ENCODE measurements at places on chromosomes 2 and 18.

DNA sequence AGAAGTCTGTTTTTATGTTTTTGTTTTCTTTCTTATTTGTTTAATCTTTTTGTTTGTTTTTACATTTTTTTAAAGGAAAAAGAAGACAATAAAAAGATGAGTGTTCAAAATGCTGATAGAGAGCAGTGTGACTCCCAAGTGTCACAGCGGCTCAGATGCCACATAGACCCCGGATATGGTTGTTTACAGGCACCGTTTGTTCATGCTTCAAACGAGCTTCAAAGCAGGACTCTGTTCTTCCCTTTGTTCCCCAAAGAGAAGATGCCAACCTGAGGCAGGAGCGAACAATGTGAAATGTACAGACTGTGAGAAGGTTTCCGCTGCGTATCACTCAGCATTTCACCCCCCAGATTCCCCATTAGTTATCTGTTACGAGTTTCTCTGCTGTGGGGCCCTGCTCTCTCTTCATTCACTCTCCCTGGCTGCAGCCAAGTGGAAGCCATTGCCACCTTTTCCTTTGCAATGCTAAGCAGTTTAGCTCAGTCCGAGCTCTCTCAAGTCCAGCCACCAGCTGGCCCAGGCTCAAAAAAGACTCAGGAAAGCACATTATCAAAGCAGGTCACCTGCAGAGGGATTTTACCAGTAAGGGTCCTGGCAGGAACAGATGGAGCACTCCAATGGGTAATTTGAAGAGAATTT, 36.4 kb upstream of the PHLPP1 start:
- no peak for DNase-seq

GRCh38 chr2:168589236-168590211, 133.5 kb downstream of the CERS6 start:
- DNase-seq: no peak

DNA sequence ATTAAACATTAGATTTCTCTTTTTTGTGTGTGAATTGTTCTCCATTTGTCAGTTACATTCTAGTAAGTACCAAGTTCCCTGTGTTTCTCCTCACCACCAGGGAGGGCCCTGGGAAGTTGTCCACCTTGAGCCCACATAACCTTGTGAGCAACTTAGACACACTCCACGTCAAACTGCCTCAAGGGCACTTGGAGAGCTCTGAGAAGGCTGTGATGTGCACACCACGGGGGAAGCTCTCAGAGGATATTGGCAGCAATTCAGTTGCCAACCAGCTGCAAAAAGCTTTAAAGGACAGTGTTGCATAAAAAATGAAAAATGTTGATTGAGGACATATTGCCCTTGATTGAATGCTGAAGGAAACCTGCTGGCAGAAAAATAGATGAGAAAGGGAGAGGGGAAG, 743.6 kb downstream of the RNF144A start:
- no peak for DNase-seq

DNA sequence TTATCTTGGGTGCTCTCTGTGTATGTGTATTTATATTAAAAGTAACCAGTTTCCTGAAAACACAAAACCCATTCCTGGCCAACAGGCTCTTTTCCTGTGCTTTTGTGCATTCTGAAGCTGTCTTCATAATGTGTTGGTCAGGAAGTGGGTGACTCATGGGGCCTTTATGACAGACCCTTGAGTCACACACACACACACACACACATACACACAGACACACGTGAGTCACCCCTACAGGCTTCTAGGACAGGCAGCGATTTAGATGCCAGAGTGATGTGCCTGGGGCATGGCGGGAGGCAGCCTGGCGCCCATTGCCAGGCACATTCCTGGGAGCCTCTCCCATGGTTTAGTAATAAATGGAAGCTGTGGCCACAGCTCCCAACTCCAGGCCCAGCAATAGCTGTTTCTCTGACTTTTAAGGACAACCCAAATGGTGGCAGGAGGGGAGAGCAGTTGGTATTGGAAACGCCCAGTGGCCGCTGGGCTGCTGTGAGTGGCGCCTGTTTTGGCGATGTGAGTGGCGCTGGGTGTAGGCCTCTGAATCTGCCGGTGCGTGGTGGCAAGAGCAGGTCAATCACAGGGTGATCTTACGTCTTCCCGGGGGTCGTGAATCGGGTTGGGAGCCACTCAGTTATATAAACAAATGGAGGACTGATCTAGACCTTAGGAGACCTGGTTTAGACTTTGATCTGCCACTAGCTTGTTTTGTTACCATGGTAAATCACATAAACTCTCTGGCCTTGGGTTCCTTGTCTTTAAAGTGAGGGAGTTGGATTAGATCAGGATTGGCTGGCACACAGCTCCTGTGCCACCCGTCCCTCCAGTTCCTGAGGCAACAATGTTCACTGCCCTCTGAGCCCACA, 150.7 kb upstream of the DLX2 start:
- DNase-seq: peak; percentile 97

DNA sequence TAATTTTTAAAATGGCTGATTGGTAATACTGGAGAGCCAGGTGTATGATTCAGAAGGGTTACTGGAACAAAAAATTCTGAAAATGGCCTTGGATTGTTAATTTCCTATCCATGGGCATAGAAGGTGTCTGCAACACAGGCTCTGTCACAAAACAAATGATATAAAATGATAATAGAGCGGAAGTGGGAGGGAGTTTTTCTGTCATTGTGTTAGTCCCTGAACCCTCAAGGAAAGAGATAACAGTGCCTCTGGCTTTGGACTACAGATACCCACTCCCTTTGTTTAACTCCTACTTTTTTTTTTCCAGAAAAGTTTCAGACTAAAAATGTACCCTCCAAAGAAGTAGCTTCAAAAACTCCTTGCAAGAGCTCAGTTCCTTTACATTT, 28.0 kb upstream of the YES1 start:
- DNase-seq: no peak

DNA sequence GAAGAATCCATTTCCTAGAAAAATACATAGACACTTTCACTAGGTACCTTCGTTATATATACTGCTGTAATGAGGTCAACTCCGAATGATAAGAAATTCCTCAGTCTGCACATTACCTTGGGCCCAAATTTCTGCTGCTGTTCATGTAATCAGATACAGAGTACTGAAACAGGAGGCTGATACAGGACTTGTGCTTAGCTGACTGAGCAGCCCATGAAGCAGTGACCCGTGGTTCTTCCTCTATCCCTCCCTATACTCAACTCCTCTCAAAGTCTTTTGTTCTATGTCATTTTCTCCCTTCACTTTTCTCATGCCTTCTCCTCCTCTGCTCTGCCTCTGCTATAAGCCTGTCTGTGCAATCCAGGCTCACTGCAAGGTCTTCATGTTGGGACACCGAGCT, 57.5 kb upstream of the ST8SIA5 start:
- no peak for DNase-seq

DNA sequence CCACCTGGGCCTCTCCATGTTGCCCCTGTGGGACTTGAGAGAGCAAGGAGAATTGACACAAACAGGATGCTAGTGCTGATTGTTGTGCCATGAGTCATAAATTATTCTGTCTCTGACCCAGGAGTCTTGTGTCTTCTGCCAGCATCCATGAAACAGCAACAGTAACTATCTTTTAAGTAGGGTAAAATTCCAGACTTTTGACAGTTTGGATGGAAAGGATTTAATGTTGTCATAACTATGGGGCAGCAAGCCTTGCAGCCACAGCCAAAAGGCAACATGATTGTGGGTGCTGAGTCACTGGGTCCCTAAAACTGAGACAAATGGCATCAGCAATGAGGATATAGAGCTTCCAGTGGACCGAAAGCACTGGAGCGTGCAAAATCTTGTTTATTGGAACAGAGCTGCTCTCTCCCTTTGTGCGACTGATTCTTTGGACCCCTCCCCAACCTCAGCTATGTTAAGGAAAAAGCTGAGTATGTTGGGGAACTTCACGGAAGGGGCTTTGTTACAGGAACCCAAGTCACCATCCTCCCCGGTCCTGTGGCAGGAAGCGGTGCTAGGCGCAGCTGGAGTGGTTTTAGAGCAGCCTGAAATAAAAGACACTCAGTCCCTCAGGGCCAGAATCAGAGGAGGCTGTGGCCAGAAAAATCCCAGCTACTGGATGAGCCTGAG, 9.6 kb upstream of the ITPRIPL1 start:
- peak; percentile 12 for DNase-seq

- no peak for DNase-seq
Measured at GRCh38 chr2:70956141-70956540, 20.4 kb downstream of the ATP6V1B1 start.

- no peak for DNase-seq
Measured at GRCh38 chr2:110813896-110814295, 81.5 kb downstream of the ACOXL start.

DNA sequence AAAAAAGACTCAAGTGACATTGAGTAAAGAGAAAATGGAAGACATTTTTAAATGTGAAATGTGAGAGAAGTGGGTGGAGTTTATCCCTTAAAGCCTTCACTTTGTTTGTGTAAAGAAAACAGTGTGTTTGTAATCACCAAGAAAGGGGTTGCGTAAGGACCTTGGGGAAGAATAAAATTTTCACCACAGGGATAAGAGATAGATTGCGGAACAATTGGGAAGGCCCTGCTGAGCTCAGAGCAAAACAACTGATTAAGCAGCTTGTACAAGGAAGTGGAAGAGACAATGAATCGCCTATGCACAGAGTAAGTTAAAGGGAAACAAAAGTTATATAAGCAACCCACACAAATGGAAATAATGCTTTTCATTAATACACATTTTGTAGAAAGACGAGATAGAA, 327.7 kb downstream of the RAD51AP2 start:
- DNase-seq: no peak

GRCh38 chr2:234218266-234219045, 168.0 kb downstream of the SPP2 start:
- DNase-seq: peak; percentile 12

- no peak for DNase-seq
Measured at GRCh38 chr2:219766658-219767057, 139.2 kb downstream of the SLC4A3 start.

- DNase-seq: no peak
Measured at GRCh38 chr2:80111185-80111584, 193.4 kb downstream of the LRRTM1 start.

DNA sequence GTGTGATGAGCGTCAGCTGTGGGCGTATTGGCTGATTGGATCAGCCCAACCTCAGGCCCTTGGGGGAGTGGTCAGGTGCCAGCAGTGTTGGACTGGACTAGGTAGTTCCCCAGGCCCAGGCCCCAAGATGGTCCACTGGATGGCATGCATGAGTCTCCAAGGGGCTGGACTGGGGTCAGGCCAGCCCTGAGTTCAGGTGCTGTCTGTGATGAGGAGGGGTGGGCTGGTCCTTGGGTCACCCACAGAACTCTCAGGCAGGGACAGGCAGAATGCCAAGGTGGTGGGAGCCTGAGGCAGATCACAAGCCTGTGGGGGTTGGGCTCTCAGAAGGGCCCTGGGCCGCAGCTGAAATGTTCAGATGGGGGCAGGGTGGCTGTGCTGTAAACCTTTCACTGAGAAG, 59.5 kb upstream of the THUMPD2 start:
- DNase-seq: no peak

DNA sequence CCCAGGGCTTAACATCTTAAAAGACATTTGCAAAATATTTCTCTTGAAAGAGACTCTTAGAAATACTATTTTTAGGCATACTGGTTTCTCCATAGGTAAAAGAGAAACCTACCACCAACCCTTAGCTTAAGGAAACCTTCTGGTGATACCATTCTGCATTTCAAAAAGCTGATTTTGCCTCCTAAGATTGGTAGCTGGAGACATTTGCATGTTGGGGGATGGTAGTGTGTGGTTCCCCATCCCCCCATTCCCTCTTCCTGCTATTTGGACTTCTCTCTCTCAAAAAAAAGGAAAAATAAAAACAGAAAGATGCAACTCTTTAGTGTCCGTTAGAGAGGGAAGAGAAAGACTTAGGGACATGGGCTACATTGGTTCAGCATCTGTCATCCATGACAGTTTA, 4.2 kb downstream of the LRRTM1 start:
- no peak for DNase-seq

DNA sequence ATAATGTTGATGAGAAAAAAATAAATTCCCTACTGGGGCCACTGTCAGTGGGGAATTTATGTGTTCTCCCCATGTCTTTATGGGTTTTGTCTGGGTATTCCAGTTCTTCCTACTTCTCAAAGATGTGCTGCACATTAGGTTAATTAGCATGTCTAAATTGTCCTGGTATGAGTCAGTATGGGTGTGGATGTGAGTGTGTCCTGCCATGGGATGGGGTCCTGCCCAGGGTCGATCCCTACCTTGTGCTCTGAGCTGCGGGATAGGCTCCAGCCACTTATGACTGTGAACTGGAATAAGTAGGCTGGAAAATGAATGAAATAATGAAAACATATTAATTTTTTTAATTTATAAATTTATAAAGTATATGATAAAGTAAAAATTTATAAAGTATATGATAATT, 167.5 kb downstream of the UBR3 start:
- DNase-seq: no peak

DNA sequence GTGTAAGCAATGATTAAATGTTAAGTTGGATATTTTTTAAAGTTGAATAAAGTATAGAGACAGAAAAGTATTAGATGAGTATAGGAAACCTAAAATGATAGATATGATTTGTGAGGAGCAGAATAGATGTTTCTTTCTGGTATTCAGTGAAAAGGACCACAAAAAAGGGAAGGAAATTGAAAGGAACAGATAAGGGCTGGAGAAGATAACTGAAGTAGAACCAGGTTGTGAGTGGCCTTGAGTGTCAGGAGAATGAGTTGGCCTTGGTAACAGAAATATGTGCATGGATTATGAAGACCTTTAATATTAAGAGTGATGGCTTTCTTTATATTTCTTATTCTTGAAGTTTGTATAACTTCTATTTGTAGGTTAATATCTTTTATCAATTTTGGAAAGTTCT, 543.5 kb downstream of the METTL4 start:
- no peak for DNase-seq

DNA sequence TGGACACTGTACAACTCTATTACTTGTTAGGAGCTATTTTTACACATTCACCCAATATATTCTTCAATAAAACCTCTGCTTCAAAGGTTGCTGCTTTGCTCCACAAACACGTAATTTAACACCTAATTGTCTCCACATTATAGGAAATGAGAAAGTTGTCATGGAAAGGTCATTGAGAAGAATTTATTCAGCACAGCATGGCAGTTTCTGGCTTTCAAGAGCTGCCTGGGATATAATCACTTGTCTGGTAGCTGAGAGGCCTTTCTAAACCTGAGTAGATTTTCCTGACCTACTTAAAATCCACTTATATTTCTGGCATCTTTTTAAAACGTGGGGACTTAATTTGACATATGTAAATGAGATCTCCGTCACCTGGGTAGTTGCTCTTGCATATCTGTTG, 216.1 kb downstream of the ZNF804A start:
- no peak for DNase-seq

DNA sequence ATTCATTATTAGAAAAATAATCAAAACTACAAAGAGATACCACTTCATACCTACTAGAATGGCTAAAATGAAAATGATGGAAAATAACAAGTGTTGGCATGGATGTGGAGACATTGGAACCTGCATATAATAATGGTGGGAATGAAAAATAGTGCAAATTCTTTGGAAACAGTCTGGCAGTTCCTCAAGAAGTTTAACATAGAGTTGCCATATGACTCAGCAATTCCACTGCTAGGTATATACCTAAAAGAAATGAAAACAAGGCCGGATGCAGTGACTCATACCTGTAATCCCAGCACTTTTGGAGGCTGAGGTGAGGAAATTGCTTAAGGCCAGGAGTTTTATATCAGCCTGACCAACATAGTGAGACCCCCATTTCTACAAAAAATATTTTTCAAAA, 41.6 kb upstream of the ACYP2 start:
- DNase-seq: no peak
